Activated T-helper 9 cell treated with anti-CD3 and anti-CD28 coated beads, Interleukin-2, amount 50 U/mL, for 16 hours (primary cell): ENCODE measurements at places on chromosomes 1 and 21.

GRCh38 chr1:85578321-85579295 is 2.0 kb upstream of the CCN1 start:
- DNase-seq, result no peak

- no peak for DNase-seq
These were observed 291.9 kb upstream of the USP25 start for GRCh38 chr21:15437883-15438282.

- DNase-seq, result no peak
These were observed 412.6 kb downstream of the LTN1 start for GRCh38 chr21:28579986-28580550.

DNA sequence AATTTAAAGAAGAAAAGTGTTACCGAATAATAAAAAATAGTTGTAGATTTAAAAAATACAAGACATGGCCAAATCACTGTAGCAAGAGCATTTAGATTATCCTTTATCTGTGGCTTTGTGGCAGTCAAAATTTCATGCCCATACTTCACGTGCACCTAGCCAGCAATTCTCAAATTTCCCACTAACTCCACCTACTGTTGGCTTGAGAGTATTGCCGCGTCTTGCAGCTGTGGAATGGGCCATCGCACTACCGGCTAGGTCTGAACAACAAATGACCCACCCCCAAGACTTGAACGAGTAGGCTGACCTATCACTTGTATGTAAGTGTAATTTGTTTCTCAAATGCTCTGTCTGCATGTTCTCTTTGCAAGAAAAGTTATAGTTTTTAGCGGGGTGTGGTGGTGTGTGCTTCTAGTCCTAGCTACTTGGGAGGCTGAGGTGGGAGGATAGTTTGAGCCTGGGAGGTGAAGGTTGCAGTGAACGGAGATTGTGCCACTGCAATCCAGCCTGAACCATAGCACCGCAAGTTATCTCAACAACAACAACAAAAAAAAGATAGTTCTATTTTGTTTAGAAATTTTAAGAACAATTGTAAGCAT is 4.1 kb downstream of the KRTAP13-4 start:
- DNase-seq, result no peak

- DNase-seq, result no peak
These were observed 44.2 kb downstream of the OSBPL9 start for GRCh38 chr1:51661081-51661518.
